ENCODE measurements at places on chromosomes 12 and 14.

- no peak for DNase-seq
Observed at GRCh38 chr14:64830961-64831360, 48.7 kb downstream of the SPTB start.

DNA sequence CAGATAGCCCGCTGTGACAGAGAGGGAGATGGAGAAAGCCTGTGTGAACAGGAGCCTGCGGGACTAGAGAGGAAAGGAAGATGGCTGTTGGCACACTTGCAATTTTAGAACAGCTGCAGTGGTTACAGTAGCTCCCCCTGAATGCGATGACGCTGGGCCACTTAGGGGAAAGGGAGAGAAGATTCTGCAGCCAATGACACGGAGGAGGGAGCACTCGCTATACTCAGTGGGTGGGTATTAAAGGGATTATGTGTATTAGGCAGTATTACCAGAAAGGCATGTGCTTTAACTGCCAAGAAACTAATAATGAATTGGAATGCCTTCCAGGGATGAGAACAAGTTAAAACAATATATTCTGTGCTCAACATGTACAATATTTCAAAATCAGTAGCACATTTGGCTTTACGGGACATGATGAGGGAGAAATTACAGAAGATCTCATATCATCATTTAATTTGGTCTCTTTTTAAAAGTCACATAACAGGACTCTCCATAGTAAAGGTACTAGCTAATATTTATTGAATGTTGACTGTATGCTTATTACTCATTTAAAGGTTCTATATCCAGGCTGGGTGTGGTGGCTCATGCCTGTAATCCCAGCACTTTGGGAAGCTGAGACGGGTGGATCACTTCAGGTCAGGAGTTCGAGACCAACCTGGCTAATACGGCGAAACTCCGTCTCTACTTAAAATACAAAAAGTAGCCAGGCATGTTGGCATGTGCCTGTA is 35.9 kb upstream of the FOS start:
- no peak for DNase-seq

DNA sequence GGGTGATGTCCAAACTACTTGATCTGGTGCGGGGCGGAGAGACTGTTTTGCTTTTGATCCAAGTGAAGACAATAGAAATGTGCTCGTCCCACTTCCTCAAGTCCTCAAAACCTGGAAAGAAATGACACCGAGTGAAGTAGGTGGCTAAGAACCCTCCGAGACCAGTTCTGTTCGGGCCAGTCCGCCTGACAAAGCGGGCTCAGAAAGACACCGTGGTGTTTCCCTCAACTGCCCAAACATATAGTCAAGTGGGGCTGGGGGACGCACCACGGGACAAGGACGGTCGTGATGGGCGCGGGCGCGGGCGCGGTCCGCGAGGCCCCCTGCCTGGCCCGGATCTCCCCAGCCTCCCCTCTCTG is 1.6 kb downstream of the PHLDA1 start:
- DNase-seq, result no peak

DNA sequence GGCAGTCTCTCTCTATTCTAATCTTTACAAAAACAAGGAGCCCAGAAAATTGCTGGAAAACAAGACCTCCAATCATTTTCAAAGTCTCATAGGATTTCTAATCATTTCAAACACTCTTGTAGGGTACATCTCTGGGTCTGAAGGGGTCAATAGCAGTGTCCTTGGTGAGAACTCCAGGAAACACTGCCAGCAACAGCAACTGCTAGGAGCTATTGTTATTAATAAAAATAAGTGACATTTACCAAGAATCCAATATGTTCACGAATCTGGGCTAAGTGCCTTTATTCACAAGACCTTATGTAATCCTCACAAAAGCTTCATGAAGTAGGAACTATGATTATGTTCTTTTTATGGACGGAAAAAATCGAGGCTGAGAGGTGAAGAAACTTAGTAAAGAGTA is 72.8 kb downstream of the TTC7B start:
- DNase-seq, result no peak

Measured in HTR-8/SVneo (cell line).